ENCODE measurements at places on chromosomes 13 and 19.
A peak's percentile ranks its signal among the peaks of the same experiment; 100 is the strongest.

- DNase-seq: peak; percentile 90
These were observed 1.0 kb upstream of the UBE2M start for GRCh38 chr19:58559275-58560006.

GRCh38 chr13:57682128-57682716 is 50.7 kb downstream of the PCDH17 start:
- DNase-seq: no peak

DNA sequence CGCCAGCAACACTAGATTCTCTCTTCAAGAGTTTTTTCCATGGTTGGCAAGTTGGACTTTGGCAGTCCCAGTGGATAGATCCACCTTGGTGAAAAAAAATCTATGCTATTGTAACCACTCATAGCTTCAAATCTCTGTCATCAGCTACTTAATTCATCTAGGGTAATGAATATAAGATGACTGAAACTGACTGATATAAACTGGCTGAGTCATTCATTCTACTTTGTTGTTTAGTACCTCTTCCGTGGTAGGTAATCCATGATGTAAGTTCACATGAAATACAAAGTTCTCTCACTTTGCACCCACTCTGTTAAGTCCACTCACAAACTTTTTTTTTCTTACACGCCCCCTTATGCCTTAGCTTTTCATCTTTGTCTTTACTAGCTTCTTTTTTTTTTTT is 1381.5 kb downstream of the SLITRK5 start:
- no peak for DNase-seq

- DNase-seq: no peak
These were observed 18.3 kb upstream of the TEX29 start for GRCh38 chr13:111302045-111302726.

DNA sequence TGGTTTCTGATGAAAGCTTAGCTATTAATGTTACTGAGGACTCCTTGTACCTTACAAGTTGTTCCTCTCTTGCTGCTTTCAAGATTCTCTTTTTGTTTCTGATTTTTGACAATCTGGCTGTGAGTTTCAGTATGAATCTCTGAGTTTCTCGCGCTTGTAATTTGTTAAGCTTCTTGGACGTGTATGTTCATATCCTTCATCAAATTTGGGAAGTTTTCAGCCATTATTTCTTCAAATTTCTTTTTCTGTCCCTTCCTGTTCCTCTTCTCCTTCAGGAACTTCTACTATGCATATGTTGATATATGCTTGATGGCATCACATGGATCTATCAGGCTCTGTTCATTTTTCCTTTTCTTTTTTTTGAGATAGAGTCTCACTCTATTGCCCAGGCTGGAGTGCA is 5.6 kb upstream of the URI1 start:
- DNase-seq: no peak

- peak; percentile 55 for DNase-seq
These were observed 12.5 kb downstream of the SLC44A2 start for GRCh38 chr19:10637894-10638293.

DNA sequence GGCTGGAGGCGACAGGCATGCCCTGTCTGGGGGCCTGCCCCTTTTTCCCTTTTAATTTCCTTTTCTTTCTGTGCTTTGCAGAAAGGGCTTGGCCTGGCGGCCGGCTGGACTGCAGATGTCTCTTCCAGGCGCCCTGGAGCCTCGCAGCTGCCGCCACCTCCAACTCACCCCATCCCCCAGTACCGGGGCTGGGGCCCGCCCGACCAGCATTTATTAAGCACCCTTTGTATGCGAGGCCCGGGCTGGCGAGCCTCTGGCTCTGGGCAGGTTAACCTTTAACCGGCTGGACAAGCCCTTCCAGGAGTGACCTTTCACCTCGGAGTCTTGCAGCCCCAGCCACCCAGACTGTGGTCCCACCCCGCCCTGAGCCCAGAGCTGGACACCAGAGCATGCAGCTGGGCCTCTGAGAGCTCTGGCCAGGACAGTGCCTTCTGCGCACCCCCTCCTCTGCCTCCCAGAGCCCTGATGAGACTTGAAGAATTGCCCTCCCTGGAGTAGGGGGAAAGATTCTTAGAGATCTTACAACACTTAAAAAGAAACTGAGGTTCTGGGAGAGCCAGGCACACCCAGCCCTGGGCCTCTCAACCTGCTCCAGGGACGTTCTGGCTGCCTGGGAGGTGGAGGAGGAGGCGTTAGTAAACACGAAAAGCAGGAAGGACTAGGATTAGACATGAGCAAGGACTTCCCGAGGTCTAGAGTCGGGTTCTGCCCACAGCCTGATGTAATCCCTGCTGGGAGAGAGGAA is 1.1 kb upstream of the NR2F6 start:
- DNase-seq: peak; percentile 64
